ENCODE measurements at places on chromosomes 11 and 22.

DNA sequence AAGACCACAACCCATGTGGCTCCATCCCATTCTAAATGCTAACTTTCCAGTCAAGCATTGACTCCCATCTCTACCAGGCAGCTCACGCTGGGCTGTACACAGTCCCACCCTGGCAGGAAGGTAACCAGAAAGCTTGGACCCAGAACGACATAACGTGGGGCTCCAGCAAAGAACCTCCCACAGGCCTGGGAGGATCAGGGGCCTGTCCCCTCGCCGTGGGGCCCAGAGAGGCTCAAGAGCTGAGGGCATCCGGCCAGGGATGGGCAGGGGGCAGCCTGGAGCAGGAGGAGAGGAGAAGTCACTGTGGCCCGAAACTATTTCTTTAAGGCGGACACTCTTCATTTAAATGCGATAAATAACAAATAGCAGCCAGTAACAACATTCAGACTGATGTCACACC is 169.9 kb downstream of the SHANK2 start:
- DNase-seq = no peak

- DNase-seq = no peak
Measured at GRCh38 chr11:1741741-1742140, 8.7 kb downstream of the IFITM10 start.

DNA sequence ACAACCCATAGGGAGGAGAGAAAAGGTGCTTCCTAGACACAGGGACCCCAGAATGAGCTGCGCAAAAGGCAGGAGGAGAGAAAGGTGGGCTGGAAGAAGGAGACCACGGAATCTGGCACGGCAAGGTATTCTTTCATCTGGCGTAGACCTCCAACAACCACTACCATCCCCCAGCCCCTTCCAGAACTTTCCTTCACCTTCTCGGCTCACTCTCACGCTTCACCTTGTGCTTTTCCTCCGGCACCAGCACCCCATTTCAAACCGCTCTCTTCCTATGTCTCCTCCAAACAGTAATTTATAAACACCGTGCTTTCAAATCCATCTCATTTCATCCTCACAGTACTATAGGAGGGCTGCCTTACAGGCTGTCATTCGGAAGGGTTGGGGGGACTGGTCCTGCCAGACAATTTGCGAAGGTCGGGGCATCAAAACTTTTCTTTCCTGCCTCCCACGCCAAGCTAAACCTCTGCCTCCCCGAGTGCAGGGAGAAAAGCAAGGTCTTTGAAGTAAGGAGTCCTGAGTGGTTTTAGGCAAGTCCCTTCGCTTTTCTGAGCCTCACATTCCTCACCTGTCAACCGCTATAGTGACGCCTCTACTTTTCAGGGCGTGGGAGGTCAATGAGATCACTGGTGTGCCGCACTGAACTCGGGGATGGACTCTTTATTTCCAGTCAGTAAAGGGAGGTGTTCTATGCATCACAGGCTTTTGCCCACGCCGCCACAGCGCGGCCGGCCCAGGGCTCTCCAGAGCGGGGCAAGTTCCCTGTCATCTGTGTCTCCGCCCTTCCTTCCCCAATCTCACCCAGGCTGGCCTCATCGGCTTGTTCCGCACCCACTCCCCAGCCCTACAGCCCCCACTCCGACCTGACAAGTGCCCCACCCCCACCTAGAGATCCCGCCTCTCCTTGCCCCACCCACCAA is 800 bp downstream of the KCTD21 start:
- DNase-seq = peak; percentile 78

- DNase-seq = no peak
Measured at GRCh38 chr11:114426280-114426679, 13.0 kb upstream of the REXO2 start.

- no peak for DNase-seq
Measured at GRCh38 chr11:129573161-129573560, 197.5 kb downstream of the BARX2 start.

DNA sequence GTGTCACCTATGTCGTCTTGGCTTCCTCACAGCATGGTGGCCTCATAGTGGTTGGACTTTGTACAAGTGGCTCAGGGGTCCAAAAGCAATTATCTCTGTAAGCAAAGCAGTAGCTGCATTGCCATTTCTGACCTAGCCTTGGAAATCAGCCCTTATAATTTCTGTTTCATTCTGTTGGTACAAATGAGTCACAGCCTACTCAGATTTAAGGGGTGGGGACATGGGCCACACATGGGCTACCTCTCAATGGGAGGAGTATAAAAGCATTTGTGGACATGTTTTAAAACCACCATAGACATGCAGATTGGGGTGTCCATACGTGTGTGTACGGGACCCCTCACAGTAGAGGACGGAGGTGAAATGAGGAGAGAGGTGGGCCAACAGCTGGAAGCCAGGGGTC is 41.6 kb downstream of the CHRDL2 start:
- no peak for DNase-seq

DNA sequence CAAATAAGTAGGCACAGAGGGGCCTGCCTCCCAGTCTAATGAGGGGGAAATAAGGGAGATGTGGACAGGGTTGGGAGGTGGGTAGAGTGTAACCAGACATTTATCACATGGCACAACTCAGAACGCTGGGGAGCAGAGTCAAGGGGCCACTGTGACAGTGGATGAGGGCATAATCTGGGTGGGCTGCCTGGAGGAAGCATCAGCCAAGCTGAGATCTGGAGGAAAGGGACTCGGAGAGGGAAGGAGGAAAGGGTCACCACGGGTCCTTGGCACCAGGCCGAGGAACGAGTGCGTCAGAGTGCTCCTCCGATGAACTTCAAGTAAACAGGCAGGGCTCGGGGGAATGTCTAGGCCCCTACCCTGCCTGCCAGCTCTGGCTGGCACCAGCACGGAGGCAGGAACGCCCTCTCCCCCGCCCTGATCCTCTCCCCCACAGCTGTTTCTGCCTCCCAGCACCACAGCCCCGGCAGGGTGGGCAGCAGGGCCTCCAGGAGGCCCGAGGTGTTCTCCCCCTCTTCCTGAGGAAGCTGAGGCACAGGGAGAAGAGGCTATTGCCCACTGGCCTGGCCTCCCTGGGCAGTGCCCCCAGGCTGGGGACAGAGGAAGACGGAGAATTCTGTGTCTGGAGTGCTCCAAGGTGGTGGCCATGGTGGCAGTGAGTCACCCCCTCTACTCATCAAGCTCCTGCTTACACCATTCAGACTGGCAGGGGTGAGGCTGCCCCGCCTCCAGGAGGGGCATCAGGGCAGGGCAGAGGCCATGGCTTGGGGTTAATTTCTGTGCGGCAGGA is 4.2 kb downstream of the ALDH3B1 start:
- DNase-seq = no peak

- DNase-seq = no peak
Measured at GRCh38 chr11:72720047-72720446, 32.2 kb downstream of the ARAP1 start.

GRCh38 chr11:103870821-103871309 is 165.6 kb upstream of the DDI1 start:
- DNase-seq = no peak

DNA sequence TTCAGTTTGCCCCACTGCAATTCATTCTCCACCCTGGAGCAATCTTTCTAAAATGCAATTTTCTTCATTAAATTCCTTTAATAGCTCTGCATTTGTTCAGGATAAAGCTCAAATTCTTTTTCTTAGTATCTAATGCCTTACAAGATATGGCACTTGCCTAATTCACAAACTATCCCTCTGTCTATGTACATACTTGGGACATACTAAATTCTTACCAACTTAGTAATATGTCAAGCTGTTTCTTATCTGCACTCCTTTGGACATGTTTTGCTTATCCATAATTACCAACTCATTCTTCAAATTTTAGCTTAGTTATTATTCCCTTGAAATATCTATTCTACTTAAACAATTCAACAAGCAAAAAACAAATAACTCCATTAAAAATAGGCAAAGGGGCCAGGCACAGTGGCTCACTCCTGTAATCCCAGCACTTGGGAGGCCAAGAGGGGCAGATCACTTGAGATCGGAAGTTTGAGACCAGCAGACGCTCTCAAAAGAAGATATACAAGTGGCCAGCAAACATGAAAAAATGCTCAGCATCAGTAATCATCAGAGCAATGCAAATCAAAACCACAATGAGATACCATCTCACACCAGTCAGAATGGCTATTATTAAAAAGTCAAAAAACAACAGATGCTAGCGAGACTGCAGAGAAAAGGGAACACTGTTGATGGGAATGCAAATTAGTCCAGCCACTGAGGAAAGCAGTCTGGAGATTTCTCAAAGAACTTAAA is 96.9 kb downstream of the FAM76B start:
- no peak for DNase-seq

GRCh38 chr22:49664371-49664881 is 163.2 kb downstream of the BRD1 start:
- no peak for DNase-seq

DNA sequence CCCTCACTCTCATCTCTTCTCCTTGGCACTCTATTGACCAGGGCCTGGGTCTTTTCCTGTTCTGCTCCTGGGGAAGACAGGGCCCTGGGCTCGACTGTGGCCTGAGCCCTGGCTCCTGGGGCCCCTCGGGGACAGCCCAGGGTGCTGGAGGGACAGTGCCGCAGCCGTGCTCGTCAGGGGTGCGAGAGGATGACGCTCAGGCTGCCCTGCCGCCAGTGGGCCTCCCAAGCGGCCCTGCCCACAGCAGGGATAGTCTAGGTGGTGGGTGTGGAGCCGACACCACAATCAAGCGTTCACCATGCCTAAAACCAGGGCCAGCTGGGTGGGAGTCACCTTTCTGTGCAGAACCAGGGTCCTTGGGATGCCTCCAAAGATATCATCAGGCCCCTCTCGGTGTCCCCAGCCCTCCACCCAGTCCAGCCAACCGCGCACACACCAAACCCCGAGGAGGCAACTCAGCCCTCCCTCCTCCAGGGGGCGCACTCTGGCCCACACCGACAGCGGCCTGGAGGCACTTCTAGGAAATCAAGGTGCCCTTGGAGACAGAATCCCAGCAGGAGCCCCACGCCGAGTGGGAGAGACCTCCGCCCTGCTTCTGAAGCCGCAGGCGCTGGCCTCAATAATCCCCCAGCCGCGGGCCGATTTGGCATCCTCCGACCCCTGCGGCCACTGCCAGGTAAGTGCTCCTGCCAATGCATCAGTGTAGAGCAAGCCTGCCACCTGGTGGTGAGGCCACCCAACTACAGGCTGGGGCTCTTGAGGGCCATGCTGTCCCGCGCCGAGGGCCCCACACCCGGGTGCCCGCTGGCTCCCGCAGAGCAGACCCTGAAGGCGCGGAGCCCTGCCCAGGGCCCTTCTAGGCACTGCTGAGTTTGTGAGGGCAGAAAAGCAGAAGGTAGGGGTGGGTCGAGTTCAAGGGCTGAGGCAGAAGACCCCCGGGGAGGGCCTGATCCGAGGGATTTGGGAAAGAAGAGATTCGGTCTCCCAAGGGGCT is 496.4 kb downstream of the BUD13 start:
- peak; percentile 50 for DNase-seq

DNA sequence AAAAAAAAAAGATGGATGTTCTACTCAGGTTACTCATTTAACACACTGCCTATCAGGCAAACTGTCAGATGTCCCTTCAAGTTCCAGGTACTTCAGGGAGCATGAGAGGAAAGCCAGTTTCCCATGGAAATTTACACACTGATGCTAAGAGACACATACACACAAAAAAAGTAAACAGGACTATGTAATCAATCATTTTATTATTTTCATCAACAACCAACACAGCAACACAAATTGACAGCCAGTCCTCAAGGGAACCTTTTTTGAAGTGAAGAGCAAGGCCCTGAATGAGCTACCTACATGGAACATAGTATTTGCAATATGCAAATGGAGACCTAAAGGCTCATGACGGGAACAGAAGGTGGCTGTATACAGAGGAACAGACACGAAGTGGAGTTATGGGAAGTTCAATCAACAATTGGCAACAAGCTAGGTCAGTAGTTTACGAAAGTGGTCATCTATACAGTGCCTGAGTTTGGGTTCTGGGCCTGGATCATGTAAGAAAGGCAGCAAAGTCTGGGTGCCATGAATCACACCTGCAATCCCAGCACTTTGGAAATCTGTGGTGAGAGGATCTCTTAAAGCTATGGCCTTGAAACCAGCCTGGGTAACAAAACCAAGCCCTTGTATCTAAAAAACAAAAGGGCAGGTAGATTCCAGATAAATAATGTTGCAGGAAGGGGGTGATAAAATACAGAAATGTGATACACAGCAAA is 12.6 kb upstream of the WDR74 start:
- no peak for DNase-seq

GRCh38 chr11:18321578-18321968 is 367 bp downstream of the HPS5 start:
- DNase-seq = no peak

GRCh38 chr11:125381499-125382044 is 114.5 kb downstream of the FEZ1 start:
- DNase-seq = no peak

DNA sequence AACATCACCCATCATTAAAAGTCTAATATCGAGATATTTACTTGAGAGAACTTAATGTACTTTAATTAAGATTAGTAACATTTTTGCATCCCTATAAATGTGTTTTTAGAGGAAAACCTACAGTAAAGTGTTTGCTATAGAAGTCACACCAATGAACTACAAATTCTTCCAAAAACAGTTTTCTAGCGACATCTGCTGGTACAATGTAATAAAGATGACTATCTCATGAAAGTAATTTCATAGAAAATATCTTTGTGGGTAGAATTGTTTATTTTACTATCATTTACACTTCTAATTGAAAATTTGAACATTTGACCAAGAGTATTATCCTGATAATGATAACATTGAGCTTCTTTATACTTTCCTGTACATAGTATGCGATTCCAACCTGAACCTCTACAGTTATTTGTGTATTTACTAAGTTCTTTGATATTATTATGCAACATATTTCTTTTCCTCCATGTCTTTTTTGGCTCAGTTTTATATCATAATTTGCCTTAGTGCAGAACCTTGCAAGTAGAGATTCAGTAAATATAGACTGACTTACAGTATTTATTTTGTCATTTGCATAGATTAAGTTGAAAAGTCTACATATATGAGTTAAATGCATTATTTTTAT is 252.7 kb downstream of the TMEM135 start:
- no peak for DNase-seq

DNA sequence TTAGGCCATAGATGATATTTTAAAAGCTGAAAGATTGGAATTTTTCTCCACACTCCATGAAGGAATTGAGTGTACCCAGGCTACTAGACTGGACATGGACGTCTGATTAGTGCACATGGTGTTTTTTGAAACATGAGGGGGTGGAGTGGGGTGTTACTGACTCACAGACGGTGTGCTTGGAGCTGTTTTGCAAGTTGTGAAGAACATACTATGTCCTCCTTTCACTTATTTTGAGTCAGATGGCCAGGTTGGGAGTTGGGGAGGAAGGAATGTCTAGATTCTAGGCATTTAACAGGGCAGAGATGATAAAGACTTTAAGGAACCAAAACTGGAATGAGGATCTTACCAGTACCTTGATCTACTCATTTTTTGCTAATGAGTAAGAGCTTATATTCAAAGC is 158.1 kb upstream of the MTNR1B start:
- no peak for DNase-seq

DNA sequence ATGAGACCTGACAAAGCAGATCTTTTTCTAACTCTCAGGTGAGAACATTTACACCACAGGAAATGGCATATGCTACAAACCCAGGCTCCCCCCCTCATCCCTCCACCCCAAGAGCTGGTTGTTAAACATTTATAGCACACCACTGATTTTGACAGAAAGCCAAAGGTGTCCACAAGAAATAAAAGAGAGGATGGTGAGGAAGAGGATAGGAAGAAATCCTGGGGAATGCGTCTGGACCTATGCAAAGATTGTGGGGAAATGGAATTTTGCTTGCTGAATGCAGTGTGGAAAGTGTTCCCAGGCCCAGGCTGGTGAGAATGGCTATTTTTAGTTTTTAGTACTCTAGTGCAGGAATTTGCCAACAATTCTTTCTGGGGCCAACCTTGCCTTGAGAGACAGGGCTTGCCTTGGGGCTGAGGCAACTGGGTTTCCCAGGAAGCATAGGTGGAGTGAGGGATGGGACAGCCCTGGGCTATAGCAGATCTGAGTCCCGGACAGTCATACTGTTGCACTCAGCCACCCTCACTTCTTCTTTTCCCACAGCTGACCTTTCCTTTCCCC is 163.9 kb downstream of the ADAMTS15 start:
- DNase-seq = no peak

Measured in stimulated activated CD8-positive, alpha-beta memory T cell treated with anti-CD3 and anti-CD28 coated beads, Interleukin-4, amount 100 ng/mL, for 4 hours (primary cell).